H9 (cell line): ENCODE measurements at places on chromosomes 13 and 19.
A peak's percentile ranks its signal among the peaks of the same experiment; 100 is the strongest.

- DNase-seq = peak; percentile 72
Observed at GRCh38 chr13:101785858-101786257, 333.4 kb downstream of the ITGBL1 start.

GRCh38 chr13:89751432-89751930 is 1596.0 kb upstream of the MIR17HG start:
- no peak for DNase-seq

DNA sequence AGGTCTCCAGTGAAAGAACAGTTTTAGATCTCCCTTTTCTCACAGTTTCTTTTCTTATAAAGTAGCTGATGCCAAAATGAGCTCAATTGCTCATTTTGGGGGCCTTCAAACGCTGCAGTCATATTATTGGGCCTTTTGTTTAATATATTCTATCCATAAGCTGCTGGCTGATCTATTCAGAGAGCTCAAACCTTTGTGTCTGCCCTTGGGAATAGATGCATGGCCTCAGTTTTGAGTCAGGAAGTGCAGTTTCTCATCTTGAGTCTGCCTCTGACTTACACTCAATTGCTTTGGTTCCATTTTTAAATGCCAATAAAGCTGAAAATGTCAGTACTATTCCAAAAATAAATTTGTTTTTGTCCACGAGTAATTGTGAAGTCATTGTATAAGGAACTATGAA is 468.9 kb downstream of the KLF12 start:
- DNase-seq = no peak

DNA sequence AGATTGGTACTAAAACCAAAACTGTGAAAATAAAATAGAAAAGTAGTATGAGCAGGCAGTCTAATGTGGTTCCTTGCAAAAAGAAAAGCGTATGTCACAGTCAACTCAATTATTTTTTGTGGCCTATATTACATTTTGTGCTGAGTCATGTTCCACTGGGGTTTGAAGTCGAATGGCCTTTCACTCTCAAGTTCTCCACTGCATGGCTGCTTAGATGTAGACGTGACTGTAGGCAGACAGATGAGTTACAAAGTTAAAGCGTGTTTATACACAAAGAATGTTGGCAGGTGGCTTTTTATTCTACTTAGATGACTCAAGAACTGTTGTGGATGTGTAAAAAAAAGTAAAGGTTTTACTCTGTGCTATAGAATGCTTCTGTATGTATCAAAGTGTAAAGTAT is 133.9 kb downstream of the SLITRK6 start:
- no peak for DNase-seq

- DNase-seq = no peak
Observed at GRCh38 chr19:5091684-5092480, 123.0 kb downstream of the KDM4B start.

GRCh38 chr13:41005704-41006103 is 13.4 kb downstream of the ELF1 start:
- DNase-seq = no peak
